ENCODE measurements at places on chromosomes 12 and 14.

GRCh38 chr12:15208871-15209656 is 12.2 kb downstream of the RERG start:
- DNase-seq, result no peak

DNA sequence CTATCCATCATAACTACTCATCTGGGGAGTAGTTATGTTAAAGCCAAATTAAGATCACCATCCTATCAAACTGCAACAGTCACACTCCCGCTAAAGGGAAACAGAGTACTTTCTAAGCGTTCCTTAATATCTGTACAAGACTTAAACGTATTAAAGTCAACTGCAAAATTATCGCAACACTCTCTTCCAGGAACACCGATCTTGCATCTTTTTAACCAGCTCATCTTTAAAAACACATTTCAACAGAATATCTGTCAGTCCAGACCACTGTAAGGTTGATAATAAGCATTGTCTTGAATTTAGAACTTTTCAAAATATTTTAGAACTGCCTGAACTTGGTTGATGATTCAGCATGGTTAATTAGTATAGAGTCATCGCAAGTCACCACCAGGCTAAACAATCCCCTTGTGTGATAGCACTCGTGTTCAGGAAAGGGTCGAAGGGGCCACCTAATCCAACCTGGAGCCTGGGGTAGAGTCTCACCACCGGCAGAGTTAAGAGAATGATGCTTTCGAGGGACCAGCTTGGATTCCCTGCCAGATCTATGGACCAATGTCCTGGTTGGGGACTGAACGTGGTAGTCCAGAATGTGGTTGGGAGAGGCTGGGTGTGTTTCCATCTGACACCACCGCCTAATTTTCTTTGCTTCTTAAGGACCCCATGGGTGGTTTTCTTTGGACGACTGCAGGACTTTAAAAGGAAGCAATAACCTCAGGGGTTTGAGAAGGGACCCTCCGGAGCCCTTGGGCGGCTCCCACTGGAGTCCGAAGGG is 890 bp downstream of the SPTLC2 start:
- DNase-seq, result no peak

DNA sequence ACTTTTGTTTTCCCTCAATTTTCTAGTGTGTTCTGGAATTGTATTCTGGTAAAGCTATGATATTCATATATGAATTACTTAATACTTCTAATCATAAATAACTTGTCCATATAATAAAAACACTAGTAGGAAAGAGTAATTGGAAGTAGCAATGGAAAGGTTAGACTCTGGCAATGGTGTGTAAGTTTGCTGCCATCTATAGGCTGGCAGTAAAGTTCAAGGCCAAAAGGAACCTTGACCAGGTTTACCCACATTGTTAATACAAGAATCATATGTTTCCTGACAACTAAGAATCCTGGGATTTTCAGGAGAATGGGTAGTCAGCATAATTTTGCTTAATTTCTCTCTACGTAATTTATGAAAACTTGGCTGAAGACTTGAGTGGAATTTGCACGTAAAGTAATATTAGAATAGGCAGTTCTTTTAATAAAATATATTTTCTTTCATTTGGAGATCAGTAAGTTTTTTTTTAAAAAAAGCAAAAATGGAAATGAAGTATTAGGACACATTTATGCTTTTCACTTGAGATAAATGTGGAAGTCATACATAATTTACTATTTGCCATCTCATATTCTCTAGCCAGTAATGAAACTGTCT is 926.7 kb downstream of the GALC start:
- DNase-seq, result no peak

DNA sequence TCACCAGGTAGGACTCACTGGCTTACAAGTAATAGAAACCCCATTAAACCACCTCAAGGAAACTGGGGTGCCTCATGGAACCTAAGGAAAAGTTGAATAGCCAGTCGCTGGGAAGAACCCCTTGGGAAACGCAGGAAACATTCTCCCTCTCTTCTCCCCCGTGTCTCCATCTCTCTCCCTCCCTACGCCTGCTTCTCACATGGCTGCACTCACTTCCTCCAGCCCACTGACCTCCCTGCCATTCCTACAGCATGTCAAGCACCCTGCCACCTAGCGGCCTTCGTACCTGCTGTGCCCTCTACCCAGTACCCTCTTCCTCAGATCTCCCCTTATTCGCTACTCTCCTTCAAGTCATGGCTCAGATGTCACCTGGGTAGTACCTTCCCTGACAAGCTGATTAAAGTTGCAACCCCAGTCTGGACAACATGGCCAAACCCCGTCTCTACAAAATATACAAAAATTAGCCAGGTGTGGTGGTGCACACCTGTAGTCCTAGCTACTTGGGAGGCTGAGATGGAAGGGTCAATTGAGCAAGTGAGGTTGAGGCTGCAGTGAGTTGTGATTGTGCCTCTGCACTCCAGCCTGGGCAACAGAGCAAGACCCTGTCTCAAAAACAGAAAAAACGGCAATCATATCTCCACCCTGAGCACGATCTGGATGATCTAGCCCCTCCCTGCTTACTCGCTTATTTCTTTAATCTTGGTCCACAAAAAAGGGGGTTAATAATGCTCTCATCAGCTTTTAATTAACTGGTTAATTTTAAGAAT is 6.4 kb upstream of the DTX1 start:
- no peak for DNase-seq

DNA sequence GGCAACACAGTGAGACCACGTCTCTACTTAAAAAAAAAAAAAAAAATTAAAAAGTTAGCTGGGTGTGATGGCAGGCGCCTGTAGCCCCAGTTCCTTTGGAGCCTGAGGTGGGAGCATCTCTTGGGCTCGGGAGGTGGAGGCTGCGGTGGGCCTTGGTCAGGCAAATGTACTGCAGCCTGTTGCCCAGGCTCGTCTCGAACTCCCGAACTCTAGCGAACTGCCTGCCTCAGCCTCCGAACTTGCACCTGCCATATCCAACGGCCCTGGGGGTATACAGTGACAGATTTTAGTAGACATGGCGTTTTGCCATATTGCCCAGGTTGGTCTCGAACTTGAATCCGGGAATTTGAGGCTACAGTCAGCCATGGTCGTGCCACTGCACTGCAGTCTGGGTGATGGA is 195.4 kb downstream of the ALG10 start:
- no peak for DNase-seq

GRCh38 chr14:72618424-72618823 is 275.5 kb downstream of the DPF3 start:
- DNase-seq, result no peak

DNA sequence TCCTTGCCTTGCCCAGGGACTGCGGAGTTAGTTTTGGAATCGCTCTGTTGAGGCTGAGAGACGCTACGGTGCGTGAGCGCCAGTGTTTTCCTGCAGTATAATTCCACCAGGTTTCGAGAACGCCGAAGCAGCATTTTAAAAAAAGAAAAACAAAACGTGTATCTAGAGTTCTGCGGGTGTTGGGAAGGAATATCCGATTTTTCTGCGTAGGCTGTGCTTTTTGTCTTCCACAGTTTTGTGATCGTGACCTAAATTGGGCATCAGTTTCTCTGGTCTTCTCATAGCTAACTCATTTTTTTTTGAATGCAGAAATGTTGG is 778 bp downstream of the DNM1L start:
- DNase-seq, result no peak

- DNase-seq, result no peak
Measured at GRCh38 chr12:124686370-124687173, 119.2 kb upstream of the NCOR2 start.

DNA sequence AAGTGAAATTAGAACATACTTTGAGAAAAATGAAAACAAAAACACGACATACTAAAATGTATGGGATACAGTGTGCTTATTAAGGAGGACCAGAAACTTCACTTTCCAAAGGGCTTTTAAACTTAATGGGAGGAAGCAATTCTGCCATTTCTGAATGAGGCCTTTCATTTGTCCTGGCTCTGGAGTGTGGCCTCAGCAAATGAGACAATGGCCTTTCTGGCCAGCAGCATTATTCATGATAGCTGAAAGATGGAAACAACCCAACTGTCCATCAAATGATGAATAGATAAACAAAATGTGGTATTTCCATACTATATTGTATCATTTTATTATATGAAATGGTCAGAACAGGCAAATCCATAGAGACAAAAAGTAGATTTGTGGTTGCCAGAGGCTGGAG is 338.6 kb downstream of the CEP128 start:
- no peak for DNase-seq

GRCh38 chr12:8628731-8629130 is 16.1 kb upstream of the AICDA start:
- DNase-seq, result no peak

DNA sequence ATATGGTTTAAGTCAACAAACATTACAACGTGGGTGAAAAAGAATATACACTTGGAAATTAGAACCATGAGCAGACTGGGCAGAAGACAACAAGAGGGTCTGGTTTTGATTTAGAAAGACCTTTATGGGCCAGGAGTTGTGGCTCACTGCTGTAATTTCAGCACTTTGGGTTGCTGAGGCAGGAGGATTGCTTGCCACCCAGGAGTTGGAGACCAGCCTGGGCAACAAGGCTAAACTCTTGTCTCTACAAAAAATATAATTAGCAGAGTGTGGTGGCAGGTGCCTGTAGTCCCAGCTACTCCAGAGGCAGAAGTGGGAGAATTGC is 2.7 kb upstream of the NFKBIA start:
- DNase-seq, result no peak

DNA sequence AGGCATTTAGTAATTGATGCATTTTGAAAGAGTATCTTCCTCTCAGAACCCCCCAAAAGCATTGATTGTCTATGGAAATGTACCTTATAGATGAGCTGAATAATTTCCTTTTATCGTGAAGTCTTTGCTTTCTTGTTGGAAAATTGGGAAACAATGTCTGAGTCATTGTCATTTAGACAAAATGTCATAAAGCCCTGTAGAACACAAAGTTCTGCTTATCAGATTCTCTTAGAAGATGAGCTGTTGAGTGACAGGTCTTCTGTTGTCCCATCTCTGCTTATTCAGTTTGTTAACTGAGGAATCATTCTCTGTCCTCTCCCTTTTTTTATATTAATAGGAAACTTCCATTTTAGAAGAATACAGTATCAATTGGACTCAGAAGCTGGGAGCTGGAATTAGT is 22.9 kb downstream of the MAPKAPK5 start:
- no peak for DNase-seq

DNA sequence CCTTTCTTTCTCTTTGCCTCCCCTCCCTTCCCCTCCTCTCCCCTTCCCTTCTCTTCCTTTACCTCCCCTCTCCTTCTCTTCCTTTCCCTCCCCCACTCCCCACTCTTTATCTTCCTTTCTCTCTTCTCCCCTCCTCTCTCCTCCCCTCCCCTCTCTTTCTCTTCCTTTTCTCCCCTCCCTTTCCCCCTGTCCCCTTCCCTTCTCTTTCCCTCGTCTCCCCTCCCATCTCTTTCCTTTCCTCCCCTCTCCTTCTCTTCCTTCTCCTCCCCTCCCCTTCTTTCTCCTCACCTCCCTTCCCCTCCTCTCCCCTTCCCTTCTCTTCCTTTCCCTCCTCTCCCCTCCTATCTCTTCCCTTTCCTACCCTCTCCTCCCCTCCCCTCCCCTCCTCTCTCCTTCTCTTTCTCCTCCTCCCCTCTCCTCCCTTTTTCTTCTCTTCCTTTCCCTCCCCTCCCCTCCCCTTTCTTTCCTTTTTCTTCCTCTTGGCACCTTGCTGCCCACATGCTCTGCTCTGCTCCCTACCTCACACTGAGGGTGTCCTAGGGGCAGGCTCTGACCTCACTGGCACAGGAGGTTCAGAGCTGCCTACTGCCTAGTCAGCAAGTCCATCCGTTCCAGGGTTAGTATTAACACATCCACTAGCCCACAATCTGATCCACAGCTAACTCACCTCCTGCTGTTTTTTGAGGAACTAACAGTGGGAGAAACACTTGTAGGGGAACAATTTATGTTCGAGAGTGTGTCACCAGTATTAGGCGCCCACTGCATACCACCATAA is 101.0 kb downstream of the NUAK1 start:
- no peak for DNase-seq

GRCh38 chr12:42698213-42698612 is 108.7 kb upstream of the PRICKLE1 start:
- no peak for DNase-seq

- DNase-seq, result no peak
Measured at GRCh38 chr12:8676651-8677050, 14.0 kb upstream of the MFAP5 start.

DNA sequence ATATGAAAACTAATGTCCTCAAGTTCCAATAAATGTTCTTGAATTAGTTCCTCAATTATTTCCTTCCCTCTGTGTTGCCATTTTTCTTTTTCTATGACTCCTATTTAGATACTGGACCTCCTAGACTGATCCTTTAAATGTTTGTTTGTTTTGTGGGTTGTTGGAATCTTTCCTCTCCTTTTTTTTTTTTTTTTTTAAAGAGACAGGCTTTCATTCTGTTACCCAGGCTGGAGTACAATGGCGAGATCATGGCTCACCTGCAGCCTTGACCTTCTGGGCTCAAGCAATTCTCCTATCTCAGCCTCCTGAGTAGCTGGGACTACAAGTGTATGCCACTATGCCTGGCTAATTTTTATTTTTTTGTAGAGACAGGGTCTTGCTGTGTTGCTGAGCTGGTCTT is 9.6 kb downstream of the PRKAG1 start:
- DNase-seq, result no peak

- DNase-seq, result no peak
Measured at GRCh38 chr14:51877810-51878209, 17.4 kb downstream of the GNG2 start.

GRCh38 chr12:117063162-117063911 is 35.9 kb downstream of the TESC start:
- peak; percentile 79 for DNase-seq

DNA sequence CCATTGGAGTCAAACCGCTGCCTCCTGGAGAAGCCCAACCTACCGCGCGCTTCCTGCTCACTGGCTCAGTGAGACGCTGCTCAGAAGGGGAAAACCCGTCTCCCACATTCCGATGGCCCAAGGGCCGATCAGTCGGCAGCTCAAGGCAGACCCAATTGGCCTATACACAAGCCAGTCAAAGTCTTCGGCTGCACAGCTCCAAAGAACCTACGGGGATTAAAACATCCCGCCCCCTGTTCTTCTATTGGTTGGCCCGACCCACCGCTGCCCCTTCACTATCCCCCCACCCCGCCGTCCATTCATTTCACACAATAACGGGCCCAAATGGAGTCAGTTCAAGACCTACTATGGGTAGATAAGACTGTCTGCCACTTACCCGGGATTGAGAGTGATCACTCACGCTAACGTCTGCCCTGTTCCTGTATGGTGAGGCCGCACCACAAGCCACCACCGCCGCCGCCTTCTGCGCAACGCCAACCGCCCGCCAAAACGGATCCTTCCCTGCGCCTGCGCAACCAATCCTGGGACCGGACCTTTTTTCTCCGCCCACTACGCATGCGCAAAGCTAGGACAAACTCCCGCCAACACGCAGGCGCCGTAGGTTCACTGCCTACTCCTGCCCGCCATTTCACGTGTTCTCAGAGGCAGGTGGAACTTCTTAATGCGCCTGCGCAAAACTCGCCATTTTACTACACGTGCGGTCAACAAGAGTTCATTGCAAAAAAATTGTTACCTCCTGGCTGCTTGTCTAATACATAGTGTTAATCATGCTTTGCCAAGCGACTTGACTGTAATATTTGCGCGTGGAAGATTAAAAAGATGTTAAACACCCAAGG is at the start of gene CBX5:
CBX5 (minus strand) TSS at position 491 of the 836 bp plus-strand sequence. CDS start 22,472 bp downstream, outside the sequence.
- peak; percentile 95 for DNase-seq

GRCh38 chr12:99029511-99030271 is 384.6 kb downstream of the APAF1 start:
- DNase-seq, result no peak

- no peak for DNase-seq
Measured at GRCh38 chr12:124087266-124088051, 114.4 kb downstream of the ZNF664 start.

GRCh38 chr12:110928700-110929099 is 8.3 kb upstream of the MYL2 start:
- no peak for DNase-seq

- no peak for DNase-seq
Measured at GRCh38 chr12:75666126-75666938, 154.9 kb upstream of the KRR1 start.

- DNase-seq, result no peak
Measured at GRCh38 chr14:67665868-67666267, 8.6 kb downstream of the VTI1B start.

Data from NK-92 treated with Interleukin-12 subunit alpha and Interleukin-12 subunit beta, amount 100 ng/mL, for 24 hours (cell line).